ENCODE measurements at places on chromosomes 12 and 14. TPM values are rescaled to one million over a fixed set of nuclear protein-coding genes. Genes with fewer than 3 reads are reported as not detected.

The CACNA2D4 gene
- total RNA-seq = 12.6 TPM

The KLRB1 gene
- 1.4 TPM for total RNA-seq

The COCH gene
- total RNA-seq = 0.71 TPM

The LTB4R gene
- total RNA-seq = 14.8 TPM

The ERBB3 gene
- total RNA-seq = 67.9 TPM

The DNAH10 gene
- total RNA-seq = 21.7 TPM

DNA sequence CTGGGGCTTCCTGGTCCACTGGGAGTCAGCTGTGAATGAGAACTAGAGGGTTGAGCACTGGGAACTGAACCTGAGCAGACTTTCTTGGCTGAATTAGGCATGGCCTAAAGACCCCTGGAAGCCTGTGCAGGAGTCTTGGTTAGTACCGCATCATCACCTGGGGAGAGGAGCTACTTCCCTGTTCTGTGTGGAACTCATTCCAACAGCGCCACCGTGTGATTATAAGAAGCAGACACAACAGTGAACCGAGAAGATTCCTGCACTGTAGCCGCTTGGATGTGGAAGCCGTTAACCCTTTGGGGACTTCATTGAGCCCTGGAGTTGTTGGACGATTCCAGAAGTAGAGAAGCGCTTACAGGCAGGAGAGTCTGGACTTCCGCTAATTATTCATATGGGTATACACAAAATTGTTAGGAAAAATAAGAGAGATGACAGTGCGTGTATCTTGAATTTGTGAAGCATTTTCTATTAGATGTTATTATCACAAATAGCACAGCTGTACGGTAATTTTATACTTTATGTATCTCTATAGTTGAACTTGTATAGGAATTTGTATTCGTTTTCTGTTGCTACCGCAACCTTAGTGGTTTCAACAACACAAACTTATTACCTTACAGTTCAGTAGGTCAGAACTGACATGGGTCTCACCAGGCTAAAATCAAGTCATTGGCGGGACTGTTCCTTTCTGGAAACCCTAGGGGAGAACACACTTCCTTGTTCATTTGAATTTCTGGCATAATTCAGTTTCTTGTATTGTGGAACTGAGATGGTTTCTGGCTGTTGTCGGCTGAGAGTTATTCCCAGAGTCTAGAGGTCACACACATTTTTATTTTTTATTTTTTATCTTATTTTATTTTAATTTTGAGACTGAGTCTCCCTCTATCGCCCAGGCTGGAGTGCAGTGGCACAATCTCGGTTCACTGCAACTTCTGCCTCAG lies 100.7 kb downstream of the C2CD5 start:
- peak; percentile 87 for DNase-seq

DNA sequence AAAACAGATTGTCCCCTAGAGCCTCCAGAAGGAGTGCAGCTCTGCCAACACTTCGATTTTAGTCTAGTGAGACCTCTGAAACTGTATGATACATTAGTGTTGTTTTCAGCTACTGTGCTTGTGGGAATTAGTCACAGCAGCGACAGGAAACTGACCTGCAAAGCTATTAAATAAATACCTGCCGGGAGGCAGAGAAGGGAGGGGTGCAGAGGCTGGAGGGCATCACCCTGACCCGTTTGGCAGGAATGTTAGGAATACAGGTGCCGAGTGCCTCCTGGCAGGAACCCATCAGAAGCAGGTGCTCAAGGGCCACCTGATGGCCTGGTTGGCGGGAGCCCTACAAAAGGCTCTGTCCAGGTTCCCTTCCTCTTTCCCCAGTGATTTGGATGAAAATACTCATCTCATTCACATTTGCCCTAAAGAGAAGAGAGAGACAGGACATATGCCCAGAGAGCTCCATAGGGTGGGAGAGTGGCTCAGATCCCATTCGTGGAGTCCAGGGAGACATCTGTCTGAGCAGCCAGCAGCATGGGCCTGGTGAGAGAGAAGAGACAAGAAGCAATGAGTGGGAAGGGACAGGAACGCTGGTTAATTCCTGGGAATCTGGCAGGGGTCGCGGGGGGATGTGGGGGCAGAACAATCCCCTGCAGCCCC lies 44.6 kb downstream of the C14orf132 start:
- DNase-seq = peak; percentile 33

- DNase-seq = no peak
Measured at GRCh38 chr14:84643446-84643845, 886.5 kb upstream of the FLRT2 start.

DNA sequence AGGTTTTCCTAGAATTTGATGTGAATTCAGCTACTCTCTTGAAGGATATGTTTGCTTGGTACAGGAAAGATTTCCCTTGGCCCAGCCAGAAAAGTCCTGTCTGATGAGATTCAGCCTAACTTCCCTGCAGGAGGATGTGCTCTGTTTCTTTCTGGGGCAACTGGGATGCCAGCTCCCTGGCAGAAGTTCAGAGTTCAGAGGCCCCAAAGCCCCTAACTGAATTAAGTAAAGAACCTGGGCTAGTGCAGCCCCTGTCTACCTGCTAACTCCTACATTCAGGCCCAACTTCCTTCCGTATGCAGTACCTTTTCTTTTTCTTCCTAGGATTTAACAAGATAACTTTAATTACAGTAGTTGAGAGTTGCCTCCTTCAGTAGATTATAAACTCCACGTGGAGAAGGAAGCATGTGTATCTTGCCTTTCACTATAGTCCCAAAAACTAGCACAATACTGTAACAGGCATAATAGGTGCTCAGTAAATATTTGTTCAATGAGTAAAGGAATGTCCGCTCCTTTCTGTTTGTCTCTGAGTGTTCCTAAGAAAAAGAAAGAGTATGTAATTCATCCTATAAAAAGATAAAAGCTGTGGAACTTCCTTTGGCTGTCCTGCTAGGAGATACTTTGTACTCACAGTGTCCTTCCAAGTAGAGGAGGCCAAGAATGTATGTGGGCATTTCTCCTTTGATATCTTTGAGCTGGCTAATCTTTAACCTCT lies 141.0 kb downstream of the SLC8A3 start:
- no peak for DNase-seq

DNA sequence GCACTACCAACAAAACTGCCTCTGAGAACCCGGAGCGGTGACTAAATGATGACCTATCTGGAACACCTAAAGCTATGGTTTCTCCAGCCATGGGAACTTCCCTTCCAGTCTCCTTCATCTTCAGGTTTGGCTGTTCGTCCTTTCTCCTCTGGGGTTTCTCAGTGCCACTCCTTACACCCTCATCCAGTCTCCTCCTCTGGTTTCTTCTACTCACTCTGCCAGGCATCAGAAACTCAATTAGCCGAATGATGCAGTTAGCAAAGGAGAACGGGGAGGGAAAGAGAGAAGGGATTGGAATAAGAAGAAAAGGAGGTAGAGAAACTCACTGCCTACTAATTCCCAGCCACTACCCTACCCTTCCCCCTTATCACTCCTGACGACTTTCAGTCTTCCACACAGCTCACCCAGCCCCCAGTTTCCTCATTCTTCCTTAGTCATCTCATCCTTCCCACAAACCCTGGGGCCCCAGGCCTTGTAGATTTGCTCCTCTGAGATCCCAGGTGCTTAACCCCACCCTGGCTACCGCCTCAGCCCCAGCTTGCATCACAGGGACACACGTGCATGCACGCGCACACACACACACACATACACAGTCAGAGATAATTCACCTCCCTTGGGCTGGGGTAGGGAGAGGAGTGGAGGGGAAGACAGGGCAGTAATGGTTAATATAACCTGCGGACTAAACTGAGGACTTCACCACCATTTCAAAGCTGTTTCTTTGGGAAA lies 13.0 kb downstream of the FGD6 start:
- DNase-seq = no peak

DNA sequence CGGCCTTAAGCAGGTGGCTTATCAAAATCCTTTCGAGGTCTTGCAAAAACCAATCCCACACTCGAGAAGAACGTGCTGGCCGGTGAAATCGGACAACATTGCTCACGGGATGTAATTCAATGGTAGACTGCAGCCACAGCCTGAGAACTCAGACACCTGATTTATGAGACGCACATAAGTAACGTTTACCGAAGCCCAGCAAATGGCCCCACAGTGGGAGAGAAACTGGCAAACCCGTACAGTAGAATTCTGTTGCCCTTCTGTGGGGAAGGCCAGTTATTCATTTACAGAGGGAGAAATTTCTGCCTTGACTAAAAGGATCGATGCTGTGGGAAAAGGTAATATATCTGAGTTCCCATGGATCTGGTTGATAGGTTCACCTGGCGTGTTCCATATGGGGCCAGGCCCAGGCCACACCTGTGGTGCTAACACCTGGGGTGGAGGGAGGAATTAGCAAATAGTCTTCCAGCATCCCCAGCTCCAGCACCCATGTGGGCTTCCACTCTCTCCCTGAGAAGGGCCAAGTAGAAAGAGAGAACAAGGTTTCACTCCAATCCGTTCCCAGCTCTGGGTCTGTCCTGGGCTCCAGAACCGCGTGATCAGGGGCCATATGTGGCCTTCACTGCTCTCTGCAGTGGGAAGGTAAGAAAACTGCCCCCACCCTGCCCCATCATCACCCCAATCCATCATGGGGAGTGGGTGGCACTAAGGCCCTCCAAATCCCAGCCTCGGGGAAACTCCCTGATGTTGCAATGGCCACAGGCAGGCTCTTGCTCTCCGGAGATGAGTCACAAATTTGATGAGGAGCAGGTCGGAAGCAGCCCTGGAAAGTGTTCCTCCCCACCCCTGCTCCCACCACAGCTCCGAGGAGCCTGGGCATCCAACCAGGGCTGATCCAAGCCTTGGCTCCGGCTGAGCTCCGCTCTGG lies 12.7 kb downstream of the BDKRB1 start:
- DNase-seq = no peak

GRCh38 chr12:118307069-118307954 lies 65.4 kb downstream of the TAOK3 start:
- DNase-seq = no peak

GRCh38 chr12:130754234-130754901 lies 38.3 kb upstream of the RIMBP2 start:
- DNase-seq = no peak
